ENCODE measurements at places on chromosomes 3 and 15.

DNA sequence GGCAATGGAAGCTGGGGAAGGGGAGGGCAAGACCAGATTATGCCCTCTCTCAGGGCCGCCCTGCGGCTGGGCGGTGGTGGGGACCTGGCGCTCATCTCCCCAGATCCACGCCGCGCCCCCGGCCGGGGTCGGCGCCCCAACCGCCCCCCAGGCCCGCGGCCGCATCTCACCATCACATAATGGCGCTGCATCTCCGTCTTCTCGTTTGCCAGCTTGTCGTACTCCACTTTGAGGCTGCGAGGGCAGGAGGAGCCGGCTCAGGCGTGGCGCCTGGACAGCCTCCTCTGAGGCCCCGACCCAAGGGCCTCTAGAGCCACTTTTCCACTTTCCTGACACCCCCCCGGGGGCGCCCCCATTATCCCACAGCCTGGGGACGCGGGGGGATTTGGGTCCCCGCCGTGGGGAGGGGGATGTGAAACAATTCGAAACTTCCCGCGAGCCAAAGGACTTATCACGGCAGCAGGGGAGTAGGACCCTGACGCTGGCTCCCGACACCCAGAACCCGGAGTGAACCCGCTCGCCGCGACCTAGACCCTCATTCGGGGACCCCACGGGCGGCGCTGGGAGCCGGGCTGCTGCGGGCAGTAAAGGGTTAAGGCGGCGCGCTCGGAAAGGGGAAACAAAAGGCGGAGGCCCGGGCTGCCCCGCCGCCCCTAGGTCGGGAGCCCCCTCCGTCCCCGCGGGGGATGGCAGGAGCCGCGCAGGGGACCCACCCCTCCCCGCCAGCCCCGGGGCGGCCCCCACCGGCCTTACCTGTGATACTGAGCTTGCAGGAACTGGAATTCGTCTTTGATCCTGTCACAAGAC, 2.1 kb downstream of the TLE3 start:
- no peak for DNase-seq

- no peak for DNase-seq
These were observed 69.8 kb upstream of the EOMES start for GRCh38 chr3:27791956-27792355.

DNA sequence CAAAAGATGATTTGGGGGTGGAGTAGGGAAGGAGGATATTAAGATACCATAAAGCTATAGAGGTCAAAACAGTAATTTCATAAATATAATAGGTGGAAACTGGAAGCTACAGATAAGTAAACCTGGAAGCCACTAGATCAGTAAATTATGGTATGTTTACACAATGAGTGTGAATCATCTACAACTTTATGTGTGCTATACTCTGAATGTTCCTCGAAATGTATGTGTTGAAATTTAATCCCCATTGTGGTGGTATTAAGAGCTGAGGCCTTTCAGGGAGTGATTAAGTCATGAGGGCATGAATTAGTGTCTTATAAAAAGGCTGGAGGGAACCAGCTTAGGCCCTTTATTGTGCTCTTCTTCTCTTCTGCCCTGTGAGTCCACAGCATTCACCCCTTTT, 25.2 kb downstream of the EOMES start:
- no peak for DNase-seq

- DNase-seq, result peak; percentile 63
These were observed 133.4 kb upstream of the WNT5A start for GRCh38 chr3:55620351-55621025.

GRCh38 chr3:138351916-138352550, 3.7 kb downstream of the MRAS start:
- no peak for DNase-seq

DNA sequence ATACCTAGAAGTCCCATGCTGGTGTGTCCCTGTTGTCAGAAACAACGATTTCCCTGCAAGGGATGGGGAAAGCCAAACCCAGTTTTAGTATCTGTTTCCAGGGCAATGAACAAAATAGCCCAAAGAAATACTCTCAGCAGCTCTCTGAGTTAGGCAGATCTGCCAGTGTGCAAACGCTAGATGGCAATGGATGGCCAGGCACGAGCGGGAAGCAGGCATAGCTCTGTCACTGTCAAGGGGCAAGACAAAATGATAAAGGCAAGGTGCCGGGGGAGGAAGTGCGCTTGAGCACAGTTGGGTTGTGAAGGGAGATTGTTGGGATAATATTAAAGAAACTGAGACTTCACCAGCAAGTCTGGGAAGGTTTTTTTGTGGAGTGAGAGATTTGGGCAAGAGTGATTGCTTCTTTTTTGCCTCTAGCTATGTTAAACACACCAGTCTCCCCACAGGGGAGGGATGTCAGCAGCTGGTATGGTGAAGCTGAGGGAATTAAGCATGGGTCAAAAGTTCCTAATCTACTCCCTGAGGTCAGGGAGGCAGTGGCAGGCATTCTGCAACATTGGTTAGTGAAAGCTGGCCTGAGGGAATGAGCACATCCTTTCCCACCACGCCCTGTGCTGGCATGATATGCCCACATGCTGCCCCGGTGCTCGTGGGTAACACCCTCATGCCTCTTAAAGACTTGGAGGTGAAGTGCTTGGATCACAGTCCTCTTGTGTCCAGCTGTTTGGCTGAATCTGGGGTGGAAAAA, 117.5 kb downstream of the PDCD6IP start:
- DNase-seq, result no peak

GRCh38 chr3:189941679-189942078, 179.0 kb downstream of the P3H2 start:
- no peak for DNase-seq

DNA sequence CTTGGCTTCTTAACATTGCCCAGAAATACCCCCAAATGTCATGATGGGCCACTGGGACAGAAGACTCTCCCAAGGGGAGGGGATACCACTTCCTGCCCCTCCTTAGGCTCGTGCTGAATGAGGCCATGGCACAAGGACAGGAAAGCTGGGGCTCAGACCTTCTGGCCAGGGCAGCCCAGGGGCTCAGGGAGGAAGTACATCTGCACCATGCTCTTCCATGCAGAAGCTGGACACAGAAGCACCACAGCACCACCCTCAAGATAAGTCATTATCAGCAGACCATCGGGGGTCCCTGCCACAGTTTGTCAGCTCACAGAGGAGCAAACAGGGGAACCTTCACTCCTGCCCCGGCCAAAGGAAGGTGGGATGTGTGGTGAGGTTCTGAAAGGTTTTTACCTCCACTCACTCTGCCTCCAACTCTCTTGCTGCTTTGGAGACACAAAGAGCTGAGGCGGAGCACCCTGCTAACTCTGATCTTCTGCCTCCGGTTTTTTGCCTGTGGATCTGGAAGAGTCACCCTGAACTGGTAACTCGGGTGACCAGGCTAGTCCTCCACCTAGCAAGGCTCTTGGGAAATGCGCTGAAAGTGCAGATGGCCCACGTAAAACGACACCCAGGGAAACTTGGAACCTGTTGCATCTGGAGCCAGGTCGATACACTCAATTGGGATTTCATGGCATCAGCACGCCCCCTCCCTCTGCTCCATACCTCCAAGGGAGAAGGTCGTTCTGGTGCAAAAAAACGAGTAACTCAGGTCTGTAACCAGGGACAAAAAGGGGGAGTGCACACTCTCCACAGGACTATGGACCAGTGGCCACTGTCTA, 8.3 kb downstream of the BMF start:
- DNase-seq, result no peak

DNA sequence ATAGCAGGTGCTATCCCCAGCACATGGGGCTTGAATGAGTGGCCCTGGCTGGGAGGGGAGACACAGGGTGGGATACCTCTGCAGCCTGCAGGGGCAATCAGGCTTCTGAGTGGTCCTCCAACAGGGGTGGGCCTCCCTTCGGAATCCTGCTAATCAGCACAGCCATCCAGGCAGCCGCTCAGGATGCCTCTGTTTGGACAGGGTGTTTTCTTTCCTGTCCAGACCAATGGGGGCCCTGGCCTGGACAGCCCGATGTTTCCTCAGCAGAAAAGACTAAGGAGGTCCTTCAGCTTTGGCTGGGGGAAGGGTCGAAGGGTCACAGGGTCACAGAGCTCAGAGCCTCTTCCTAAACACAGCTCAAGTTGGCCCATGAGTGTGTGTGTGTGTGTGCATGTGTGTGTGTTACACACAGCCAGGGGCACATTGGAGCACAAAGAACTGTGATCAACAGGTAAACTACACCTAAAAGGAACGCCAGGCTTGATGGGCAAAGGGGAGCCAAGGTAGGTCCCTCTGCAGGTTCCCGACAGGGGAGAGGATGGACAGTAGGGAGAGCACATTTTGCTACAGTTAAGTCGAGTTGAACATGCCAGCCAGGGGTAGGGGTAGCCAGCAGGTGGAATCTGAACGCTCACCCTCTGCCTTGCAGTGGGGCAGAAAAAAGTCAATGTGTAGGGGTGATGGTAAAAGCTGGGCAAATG, 1.1 kb upstream of the HAPLN3 start:
- no peak for DNase-seq

DNA sequence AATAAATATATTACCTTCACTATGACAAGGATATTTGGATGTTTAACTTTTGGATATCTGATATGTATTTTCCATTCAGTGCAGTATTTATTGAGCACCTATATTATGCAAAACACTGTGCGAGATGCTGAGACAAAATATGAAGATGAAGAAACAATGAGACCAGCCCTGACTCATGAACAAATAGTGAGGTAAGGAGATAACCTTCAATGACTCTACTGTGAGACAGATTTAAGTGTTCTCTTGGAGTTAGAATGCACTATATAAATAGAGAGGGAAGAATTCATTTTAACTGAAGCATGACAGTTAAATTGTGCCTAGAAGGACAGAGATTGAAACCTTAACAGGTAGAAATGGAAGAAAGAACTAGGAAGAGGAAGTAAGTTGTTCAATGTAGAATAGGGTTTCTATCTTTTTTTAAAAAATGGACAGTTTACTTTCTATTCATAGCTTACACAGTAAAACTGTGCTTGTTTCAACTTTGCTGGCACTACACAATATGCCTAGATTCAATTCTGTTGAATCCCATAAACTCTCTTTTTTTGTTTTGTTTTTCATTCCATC, 124.2 kb downstream of the ZBTB20 start:
- DNase-seq, result no peak

DNA sequence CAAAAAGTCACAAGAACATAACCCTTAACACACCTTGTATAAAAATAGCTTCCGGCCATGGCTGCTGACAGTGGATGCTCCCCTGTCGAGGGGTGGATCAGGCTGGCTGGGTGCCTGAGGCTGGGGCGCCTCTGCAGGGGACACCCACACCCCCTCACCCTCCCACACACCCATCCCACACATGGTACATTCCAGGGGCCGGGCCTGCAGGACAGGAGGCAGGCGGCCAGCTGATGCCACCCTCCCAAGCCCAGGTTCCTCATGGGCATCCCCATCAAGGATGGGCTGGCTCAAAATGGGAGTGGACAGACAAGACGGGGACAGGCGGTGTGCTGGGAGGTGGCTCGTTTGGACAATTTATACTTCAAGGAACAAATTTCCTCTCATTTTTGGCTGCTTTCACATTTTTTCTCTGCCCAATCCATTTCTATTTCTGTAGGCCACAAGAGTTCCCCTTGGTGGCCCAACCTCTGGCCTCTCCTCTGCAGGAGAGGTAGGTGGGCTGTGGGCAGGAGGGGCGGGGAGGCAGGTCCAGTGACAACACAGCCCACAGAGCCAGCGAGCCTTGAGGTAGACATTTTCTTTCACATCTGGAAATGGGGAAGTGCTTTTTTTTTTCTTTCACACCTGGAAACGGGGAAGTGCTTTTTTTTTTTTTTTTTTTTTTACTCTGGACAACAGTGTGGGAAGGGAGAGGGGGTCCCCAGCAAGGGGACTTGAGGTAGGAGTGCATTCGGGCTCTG, 23.3 kb downstream of the RNU5B-1 start:
- no peak for DNase-seq

GRCh38 chr15:78129077-78129750, 2.0 kb downstream of the CIB2 start:
- DNase-seq, result no peak

- no peak for DNase-seq
These were observed 19.7 kb downstream of the BLOC1S6 start for GRCh38 chr15:45606841-45607240.

DNA sequence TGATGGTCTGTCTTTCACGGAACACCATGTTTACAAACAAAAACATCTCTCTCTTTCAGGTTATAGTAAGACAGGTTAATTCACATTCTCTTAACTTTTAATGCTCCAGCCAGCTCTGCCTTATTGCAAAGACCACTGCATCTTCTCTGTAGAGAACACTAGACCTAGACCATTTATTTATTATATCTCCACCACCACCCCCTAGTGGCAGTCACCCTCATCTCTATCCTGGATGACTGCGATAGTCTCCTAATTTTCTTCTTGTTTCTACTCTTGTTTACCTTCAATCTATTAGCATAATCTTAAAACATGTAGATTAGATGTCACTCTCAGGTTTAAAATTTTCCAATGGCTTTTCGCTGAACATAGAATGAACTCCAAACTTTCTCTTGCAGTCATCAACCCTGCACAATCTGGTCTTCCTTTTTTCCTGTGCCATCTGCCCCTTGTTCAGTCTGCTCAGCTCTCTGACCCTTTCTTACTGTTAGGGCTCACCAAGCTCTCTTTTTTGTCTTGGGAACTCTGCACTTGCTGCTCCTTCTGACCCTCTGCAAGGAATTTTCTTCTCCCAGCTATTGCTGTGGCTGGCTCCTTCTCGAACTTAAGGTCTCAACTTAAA, 155.6 kb downstream of the SQOR start:
- DNase-seq, result peak; percentile 16

DNA sequence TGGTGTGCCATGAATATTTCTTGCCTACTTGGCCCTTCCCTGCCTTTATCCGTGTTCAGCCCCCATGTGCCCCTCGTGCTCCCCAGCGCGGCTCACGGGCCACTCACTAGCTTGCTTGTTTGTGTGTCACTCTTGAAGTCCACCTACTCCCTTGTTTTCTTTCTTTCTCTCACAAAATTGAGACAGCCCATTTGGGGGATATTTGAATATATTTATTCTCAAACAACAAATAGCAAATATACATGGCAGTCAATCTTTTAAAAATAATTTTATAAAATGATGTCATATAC, 82.2 kb downstream of the PLXNA1 start:
- no peak for DNase-seq

DNA sequence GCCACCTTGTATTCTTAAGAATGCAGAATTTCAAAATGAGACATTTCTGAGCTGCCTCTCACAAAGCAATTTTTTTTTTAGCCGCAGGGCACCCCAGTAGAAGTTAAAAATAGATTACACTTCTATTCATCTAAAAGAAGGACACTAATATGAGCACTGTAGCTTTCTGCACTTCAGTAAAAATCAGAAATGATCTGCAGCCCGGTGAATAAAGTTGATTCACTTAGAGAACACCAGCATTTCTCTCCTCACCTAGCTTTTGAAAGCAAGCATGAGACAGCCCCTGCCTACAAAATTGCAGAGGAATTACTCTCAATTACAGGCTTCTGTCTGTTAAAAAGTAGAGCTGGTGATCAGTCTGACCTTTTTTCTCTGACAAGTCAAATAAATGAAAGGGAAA, 1062.4 kb downstream of the FHIT start:
- no peak for DNase-seq

DNA sequence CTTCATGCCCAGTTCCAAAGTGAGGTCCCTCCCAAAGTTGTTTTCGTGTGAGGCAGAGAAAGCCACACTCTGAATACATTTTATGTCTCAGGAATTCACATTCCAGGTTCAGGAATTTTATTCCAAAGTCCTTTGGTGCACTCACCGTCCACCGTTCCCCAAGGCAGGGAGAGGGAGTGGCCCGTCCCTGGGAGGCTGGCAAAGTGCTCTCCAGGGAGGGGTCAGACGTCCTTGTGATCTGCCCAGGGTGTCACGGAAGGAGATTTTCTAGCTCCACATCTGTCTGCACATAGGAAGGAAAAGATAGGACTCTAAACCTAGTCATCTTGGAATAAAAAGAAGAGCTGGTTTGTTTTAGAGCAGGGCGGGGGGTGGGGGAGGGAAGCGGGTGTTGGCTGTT, 47.9 kb downstream of the KLF13 start:
- DNase-seq, result no peak
